ENCODE measurements at places on chromosomes 7 and 10.

GRCh38 chr7:29847496-29847895, 41.2 kb downstream of the WIPF3 start:
- DNase-seq: no peak

DNA sequence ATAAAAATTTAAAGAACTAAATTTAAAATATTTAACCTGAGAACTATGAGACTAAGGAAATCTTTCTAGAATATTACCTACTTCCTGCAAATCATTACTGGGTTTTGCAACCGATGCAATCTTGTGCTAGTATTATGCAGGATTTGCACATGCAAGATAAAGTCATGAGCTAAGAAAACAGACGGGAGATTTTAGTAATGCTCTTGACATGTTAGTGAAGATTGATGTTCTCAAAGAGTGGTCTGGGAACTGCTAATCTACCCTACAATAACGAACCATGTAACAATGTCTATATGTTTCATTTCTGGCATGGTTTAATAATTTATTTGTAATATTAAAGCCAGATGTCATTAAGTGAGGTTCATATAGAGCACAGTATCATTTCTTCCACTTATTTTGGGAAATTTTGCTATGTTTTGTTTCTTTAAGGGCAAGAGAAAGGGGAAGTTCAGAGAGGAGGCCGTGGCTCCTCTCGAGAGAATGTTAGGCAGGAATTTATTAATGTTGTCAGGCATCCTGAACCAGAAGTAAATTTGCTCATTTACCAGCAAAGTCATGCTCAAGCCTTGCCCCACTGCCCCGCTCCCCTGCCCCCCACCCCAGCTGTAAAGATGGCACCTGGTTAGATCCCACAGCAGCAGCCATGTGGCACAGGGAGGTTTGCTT, 22.8 kb downstream of the LRRC17 start:
- no peak for DNase-seq

DNA sequence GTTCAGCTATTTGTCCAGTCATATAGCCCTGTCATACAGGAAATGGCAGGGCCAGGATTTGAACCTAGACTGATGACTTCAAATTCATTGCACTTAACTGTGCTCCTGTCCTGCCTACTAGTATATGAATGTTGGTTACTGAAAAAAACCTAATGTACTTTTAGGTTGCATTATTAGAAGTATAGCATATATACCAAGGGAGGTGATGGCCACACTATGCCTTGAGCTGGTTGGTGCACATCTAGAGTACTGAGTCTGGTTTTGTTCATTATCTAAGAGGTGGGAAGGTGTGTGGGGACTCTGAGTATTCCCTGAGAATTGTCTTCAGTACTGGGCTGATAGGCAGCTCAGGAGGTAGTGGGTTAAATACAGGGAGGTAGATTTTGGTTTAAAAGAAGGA, 88.0 kb downstream of the NEURL1 start:
- DNase-seq: no peak

- no peak for DNase-seq
These were observed 84.2 kb downstream of the TBXAS1 start for GRCh38 chr7:139913021-139913844.

DNA sequence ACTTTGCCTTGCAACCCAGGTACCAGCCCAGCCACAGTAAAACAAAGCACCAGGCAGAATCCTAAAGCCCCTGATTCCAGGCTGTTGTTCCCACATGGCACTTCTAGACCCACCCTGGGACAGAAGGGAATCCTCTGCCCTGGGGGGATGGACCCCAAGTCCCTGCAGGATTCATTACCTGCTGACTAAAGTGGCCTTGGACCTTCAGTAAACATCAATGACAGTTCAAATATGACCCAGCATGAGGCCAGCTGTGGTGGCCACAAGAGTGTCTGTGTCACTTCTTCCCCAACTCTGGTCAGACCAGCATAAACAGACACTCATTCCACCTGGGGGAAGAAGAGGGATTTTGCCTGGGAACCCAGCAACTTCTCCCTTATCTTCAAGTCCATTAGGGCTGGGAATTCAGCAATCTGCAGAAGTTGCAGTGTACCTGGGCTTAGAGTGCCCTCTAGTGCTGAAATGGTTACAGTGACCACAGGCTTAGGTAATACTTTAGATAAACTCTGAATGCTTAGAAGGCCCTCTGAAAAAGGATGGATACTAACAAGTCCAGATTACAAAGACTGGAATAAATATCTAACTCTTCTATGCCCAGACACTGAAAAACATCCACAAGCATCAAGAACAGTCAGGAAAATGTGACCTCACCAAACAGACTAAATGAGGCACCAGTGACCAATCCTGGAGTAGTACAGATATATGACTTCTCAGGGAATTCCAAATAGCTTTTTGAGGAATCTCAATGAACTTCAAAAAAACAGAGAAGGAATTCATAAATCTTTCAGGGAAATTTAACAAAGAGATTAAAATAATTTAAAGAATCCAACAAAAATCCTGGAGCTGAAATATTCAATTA, 108.5 kb upstream of the TMEM168 start:
- DNase-seq: peak; percentile 47

Data from GM10248 (cell line).